ENCODE measurements at places on chromosomes 4 and X.

DNA sequence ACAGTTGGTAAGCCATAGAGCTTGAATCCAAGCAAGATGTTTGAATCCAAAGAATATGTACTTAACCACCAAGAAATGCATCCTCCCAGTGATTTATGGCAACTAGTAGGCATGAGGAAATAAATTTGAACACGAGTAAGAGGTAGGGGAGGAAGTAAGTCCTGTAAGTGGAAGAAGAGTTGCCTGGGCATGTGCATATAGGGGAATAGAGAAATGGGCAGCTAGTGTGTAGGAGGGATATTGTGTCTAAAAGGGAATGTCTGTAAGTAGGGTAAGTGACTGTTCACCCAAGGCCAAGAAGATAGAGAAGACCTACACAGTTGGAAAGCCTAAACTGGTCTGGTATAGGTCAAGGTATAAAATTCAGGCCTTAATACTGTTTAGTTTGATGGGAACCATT lies 4.6 kb downstream of the SH3BGRL start:
- no peak for DNase-seq

- DNase-seq, result no peak
These were observed 1517.6 kb downstream of the STIM2 start for GRCh38 chr4:28378109-28378830.

DNA sequence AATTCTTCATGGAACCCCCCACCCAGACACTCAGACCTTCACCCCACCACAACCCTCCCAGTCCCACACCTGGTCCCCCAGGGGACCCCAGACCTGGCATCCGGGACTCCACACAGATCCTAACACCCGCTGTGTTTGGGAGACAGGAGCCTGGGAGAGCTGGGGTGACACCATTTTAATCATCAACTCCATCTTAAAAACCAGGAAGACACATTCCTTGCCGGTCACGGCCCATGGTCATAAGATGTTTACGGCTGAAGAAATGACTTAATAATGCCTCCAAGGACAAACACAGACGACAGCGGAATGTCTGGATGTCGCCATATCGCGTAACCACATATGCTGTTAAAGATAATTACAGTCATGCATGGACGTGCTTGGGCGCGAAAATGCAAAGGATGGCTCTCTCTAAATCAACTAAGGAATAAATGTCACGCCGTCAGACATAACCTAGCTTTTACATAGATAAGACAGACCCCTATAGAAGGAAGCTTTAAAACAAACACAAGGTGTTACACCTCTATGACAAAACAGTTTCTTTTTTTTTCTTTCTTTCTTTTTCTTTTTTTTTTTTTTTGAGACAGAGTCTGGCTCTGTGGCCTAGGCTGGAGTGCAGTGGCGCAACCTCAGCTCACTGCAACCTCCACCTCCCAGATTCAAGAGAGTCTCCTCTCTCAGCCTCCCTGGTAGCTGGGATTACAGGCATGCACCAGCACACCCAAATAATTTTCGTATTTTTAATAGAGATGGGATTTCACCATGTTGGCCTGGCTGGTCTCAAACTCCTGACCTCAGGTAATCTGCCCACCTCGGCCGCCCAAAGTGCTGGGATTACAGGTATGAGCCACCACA lies 2.1 kb upstream of the DHRSX start:
- DNase-seq, result no peak

- no peak for DNase-seq
These were observed 3.3 kb downstream of the TMEM47 start for GRCh38 chrX:34653811-34654210.

DNA sequence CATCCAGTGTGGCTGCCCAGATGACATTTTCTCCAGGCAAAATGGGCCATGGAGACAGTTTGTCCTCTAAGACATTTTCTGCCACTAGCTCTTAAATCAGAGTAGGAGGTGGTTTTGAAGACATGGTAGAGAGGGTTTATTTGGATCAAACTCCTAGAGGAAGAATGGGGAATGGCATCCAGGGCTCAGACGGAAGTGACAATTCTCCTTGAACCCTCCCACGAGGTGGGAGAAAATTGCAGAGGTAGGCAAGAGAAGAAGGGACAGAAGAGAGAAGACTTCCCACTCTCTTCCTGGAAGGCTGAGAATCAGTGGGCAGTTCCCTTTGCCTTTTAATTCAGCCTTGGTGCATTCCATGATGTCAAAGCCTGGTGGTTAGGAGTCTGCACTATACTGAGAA lies 194.0 kb downstream of the SMIM20 start:
- no peak for DNase-seq

- peak; percentile 63 for DNase-seq
These were observed 22.4 kb downstream of the GAB1 start for GRCh38 chr4:143358923-143359643.

- DNase-seq, result no peak
These were observed 74.3 kb downstream of the DCHS2 start for GRCh38 chr4:154417373-154417673.

- no peak for DNase-seq
These were observed 139.7 kb upstream of the MAMLD1 start for GRCh38 chrX:150223176-150224015.

DNA sequence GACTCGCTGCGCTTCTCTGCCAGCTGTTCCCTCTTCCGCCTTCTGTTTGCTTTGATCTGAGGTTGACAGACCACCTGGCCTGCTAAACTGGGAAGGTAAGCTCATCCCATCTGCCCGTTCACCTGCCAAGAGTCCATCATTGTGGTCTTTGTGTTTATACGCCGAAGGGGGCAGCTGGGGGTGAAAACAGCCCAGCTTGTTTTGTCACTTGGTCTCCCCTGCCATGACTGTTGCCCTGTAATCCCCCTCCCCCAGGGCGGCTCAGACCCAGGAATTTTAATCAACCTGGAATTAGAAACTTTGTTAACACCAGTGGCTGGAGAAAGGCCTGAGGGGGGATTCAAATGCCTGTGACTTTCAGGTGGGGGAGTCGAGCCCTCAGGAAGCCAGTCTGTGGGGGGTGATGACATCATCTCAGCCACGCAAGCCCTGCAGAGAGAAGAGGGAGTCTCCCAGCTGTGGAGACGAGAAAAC lies 333.3 kb downstream of the BCOR start:
- DNase-seq, result no peak

GRCh38 chrX:123193101-123193500 lies 9.0 kb downstream of the GRIA3 start:
- no peak for DNase-seq

DNA sequence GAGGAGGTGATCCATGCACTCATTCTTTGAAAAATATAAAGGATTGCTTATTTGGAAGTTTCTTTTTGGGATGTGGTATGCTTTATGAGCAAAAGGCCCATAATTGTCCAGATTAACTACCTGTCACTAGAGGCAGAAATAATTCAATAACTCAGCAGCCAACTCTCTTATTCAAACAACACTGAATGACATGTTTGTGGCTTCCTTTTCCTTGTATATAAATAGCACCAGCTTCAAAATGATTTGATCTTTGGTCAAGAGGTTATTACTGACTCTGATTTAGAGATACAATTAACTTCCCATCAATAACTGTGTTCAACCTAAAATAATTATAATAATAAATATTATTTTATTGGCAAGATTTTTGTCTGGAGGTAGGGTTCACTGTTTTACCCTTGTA lies 232.3 kb downstream of the AFF2 start:
- DNase-seq, result no peak

DNA sequence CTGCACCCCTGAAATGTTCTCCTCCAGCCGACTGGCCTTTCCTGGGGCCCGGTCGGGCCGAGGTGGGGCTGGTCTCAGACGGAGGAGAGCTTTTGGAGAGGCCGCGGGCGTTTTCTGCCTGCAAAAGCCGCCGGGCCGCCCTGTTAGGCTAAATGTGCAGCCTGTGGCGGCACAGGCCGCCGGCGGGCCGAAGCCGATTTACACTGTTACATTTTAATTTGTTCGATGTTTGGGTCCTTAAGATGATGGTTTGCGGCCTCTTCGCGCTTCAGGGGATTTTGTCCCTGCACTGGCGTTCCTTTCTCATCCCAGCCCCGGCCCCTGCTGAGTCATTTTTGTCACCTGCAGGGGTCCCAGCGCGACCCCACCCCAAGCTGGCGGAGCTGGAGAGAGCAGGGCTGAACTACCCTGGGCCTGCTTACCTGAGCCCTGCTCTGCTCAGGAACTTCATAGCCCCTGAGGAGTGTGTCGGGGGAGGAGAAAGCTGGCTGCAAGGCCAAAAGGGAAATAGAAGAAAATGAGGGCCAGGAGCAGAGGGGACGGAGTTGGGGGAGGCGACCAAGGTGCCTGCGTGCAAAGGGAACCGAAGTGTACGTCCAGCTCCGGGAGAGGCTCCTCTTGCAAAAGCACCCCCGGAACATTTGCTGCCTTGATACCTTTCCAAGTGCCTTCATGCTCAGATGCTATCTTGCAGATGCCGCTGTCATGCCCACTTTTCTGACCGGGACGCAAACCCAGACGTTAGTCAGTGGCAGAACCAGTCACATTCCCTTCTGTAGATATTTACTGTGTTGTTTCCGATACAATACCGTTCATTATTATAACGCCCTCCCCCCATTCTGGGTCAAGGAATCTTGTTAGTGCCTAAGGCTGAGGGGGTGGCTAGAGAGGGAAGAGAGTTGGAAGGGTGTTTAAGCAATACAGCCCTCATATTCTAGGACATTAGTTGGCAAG lies 977 bp upstream of the RBBP7 start:
- no peak for DNase-seq

DNA sequence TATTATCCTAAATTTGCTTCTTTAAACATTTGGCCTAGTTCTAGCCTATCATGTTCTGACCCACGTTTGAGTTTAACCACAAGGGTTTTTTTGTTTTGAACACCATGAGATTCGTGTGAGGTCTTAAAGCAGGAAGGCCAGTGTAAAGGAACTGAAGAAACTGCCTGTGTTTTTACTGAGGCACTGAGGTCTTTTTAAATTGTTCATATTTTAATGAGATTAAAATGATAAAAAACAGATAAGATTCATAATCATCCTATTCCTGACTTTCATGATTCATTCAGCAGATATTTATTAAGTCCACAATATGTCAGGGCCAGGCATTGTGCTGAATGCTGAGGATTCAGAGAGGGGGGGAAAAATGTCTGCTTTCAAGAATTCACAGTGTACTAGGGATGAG lies 3.2 kb downstream of the RPS6KA3 start:
- no peak for DNase-seq

DNA sequence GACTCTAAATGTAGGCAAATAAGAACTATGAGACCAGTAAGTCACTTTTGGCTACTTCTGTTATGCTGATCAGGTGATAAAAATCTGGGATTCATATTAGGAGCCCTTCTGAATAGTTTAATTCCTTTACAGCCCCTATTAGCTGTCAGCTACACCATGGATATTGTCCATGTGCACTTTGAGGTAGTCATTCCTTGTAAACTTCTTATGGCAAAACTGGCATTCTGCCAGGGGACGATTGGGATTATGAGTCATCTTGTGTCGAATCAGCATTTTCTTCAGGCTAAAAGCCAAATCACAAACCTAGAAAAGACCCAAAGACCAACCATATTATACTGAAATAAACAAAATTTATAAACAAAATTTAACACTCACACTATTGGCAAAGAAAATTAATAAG lies 227.6 kb downstream of the PRDM5 start:
- DNase-seq, result no peak

- no peak for DNase-seq
These were observed 394.9 kb upstream of the PABPC5 start for GRCh38 chrX:91039777-91040176.

- peak; percentile 16 for DNase-seq
These were observed 12.9 kb downstream of the STIM2 start for GRCh38 chr4:26873391-26874026.

- no peak for DNase-seq
These were observed 18.4 kb upstream of the OGT start for GRCh38 chrX:71514367-71515037.

- DNase-seq, result no peak
These were observed 19.1 kb downstream of the GALNT7 start for GRCh38 chr4:173187732-173188131.

DNA sequence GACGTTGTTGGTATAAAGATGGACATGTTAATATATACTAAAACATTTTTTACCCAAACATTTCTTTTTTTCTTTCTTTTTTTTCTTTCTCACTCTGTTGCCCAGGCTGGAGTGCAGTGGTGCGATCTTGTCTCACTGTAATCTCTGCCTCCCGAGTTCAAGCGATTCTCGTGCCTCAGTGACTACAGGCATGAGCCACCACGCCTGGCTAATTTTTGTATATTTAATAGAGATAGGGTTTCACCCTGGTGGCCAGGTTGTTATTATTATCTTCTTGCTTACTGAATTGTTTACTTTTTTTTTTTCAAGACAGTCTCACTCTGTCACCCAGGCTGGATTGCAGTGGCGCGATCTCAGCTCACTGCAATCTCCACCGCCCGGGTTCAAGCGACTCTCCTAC lies 68.8 kb downstream of the HOPX start:
- DNase-seq, result no peak
